Activated CD4-positive, alpha-beta T cell treated with anti-CD3 and anti-CD28 coated beads, Interleukin-2, amount 10 ng/mL, durations not matched to agents 24 days and 14 days (primary cell): ENCODE measurements at places on chromosomes 5 and 9. TPM values are rescaled to one million over a fixed set of nuclear protein-coding genes. Genes with fewer than 3 reads are reported as not detected.

- H3K4me3 ChIP-seq, result no peak overlapping the region
- no peak for DNase-seq
- no peaks in the 10 kb centered on the region for H3K36me3 ChIP-seq
- H3K27me3 ChIP-seq, result no peaks in the 10 kb centered on the region
- H3K4me1 ChIP-seq, result no peaks in the 10 kb centered on the region
These were observed 240.2 kb upstream of the SEMA6A start for GRCh38 chr5:116814626-116815385.

GRCh38 chr9:129236441-129237145 is 58.5 kb upstream of the IER5L start:
- H3K27me3 ChIP-seq, result no peaks in the 10 kb centered on the region
- peak overlapping the region; percentile 79 for H3K4me3 ChIP-seq
- H3K36me3 ChIP-seq, result no peaks in the 10 kb centered on the region

DNA sequence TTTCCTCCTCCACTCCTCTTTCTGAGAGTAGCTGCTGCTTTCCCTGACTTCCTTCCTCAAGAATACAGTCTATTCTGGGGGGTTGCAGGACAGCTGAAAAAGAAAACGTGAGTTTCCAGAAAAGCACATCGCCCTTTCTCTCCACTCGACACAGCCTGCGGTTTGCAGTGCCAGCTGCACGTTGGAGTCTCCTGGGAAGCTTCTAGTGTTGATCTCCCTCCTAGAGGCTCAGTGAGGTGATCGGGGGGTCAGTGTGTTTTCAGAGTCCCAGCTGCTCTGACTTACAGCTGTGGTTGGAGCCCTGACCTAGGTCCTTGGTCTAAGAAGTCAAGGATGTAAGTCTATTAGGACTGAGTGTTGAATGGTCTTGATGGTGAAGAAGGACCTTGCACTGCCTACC is 25.0 kb upstream of the SUSD3 start:
- no peak for DNase-seq
- no peaks in the 10 kb centered on the region for H3K27me3 ChIP-seq
- H3K4me3 ChIP-seq, result no peak overlapping the region

- no peaks in the 10 kb centered on the region for H3K4me1 ChIP-seq
- DNase-seq, result no peak
- H3K27me3 ChIP-seq, result peaks cover 4% of the 10 kb centered on the region
- H3K4me3 ChIP-seq, result no peak overlapping the region
These were observed 15.5 kb downstream of the C5 start for GRCh38 chr9:121034529-121034928.

DNA sequence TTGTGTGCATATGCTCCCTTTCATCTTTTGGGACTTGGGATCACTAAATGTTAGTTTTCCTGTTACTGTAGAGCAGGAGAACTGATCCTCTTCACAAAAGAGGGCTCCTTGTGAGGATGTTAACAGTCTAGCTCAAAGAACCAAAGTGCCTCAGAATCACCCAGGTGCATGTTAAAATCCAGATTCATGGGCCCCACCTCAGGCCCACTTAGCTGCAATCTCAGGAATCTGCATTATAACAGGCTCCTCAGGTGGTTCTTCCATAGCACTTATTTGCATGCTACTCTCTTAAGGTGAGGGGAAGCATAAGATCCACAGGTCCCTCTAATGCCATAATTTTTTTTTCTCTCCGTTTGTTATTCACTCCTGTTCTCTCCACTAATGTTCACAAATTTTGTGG is 14.8 kb upstream of the MEF2C start:
- peaks cover 1% of the 10 kb centered on the region for H3K27me3 ChIP-seq
- no peaks in the 10 kb centered on the region for H3K4me1 ChIP-seq
- no peak for DNase-seq
- H3K36me3 ChIP-seq, result no peaks in the 10 kb centered on the region
- H3K27ac ChIP-seq, result no peak overlapping the region

The CYLC2 gene
- not detected in 2 replicates for total RNA-seq

DNA sequence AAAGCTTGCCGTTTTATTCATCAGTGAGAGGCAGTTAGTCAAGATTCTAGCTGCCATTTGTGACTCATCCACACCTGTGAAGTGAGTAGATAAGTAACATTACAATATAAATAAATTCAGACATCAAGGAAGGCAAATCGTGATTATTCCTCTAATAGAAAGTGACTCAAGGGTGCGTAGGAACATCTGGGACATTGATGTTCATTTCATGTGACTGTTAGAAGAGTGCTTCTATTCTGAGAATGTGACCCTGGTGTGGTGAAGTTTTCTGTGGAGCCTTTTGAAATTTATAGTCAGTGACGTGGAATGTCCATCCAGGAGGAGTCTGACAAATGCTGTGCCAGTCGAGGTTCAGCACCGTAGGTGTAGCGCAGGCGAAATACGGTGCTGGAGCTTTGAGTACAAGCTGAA is 48.4 kb upstream of the FAM240B start:
- H3K27me3 ChIP-seq, result no peaks in the 10 kb centered on the region
- H3K4me1 ChIP-seq, result no peaks in the 10 kb centered on the region
- no peak for DNase-seq
- no peaks in the 10 kb centered on the region for H3K36me3 ChIP-seq
- no peak overlapping the region for H3K27ac ChIP-seq

GRCh38 chr9:94741866-94742265 is 15.4 kb downstream of the AOPEP start:
- DNase-seq, result no peak
- no peaks in the 10 kb centered on the region for H3K4me1 ChIP-seq
- no peak overlapping the region for H3K27ac ChIP-seq
- peaks cover 18% of the 10 kb centered on the region for H3K36me3 ChIP-seq
- no peaks in the 10 kb centered on the region for H3K27me3 ChIP-seq

DNA sequence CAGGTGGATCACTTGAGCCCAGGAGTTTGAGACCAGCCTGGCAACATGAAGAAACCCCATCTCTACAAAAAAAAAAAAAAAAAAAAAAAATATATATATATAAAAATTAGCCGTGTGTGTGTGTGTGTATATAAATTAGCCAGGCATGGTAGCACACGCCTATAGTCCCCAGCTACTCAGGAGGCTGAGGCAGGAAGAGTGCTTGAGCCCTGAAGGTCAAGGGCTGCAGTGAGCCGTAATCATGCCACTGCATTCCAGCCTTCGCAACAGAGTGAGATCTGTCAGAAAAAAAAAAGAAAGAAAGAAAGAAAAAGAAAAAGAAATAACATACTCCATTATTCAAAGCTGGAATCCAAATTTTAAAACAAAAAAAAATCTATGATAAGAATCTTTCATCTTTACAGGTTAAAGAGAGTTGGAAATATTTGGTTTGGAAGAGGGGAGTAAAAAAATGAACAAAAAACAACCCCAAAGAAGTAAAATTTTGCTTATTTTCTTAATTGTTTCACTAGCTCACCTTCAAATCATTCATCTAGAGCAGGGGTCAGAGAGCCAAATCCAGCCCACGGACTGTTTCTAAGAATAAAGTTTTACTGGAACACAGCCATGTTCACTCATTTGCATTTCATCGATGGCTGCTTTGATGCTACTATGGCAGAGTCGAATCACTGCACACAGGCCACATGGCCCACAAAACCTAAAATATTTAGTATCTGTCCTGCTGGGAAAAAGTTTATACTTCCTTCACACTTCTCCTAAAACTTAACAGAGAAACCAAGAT is 109.9 kb downstream of the DROSHA start:
- no peak for DNase-seq
- peaks cover 38% of the 10 kb centered on the region for H3K36me3 ChIP-seq
- no peak overlapping the region for H3K27ac ChIP-seq
- H3K4me3 ChIP-seq, result no peak overlapping the region

DNA sequence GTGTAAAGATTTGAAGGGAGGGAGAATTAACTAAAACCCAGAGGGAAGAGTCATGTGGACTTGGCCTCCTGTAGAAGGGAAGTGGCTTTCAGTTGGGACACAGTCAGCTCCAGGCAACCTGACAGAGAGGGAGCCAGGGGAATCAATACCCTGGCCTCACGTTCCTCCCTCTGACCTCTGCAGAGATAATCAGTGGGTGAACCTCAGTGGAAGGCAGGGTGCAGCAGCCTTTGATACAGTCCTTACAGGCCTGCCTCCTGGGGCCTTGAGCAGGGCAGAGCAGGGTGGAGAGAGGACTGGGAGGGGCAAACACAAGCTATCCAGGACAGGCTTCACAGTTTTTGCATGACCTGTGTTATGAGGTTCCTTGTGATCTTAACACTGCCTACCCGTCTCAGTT is 61.9 kb upstream of the GPBP1 start:
- H3K4me1 ChIP-seq, result peaks cover 7% of the 10 kb centered on the region
- no peaks in the 10 kb centered on the region for H3K27me3 ChIP-seq
- H3K4me3 ChIP-seq, result no peak overlapping the region

DNA sequence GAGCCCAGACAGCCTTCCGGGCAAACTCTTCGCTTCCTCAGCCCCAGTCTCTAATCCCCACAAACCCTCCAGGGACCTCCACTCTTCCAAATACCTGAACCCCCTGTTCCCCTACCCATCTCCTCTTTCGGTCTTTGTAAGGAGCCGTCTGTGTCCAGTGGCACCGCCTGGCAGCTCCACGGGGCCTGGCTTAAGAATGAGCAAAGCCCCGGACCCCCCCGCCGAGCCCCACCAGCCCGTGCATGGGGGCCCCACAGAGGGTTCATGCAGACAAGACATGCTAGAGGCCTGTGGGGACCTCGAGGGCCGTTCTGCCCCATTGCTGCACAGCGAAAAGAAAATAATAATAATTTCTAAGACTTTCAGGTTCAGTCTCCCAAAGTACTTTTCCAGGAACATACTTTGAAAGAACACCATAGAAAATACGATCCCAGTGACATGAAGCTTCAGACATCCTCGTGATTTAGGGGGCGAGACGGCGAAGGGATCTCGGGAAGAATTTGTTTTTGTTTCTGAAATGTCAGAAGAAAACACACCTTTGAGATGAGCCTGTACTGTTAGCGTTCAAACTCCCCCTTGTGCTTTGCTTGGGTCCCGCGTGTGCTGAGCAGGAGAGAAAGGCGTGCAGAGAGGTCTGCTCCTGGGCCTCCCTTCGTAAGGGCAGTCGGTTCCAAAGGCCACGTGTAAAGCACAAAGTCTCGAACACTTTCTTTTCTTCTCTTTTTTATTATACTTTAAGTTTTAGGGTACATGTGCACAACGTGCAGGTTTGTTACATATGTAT is 49.2 kb downstream of the IRX2 start:
- H3K36me3 ChIP-seq, result no peaks in the 10 kb centered on the region
- no peak overlapping the region for H3K4me3 ChIP-seq
- H3K4me1 ChIP-seq, result no peaks in the 10 kb centered on the region
- no peak for DNase-seq
- no peaks in the 10 kb centered on the region for H3K27me3 ChIP-seq

- no peak overlapping the region for H3K27ac ChIP-seq
- no peak for DNase-seq
- no peaks in the 10 kb centered on the region for H3K36me3 ChIP-seq
- H3K4me1 ChIP-seq, result no peaks in the 10 kb centered on the region
- H3K4me3 ChIP-seq, result no peak overlapping the region
- H3K27me3 ChIP-seq, result no peaks in the 10 kb centered on the region
These were observed 268.4 kb downstream of the PLK2 start for GRCh38 chr5:58191443-58191842.

- H3K27me3 ChIP-seq, result peaks cover 4% of the 10 kb centered on the region
- H3K27ac ChIP-seq, result no peak overlapping the region
- no peaks in the 10 kb centered on the region for H3K36me3 ChIP-seq
- DNase-seq, result no peak
- no peak overlapping the region for H3K4me3 ChIP-seq
These were observed 19.5 kb downstream of the THBS4 start for GRCh38 chr5:80054682-80055081.

GRCh38 chr5:118891252-118891651 is 97.1 kb downstream of the DTWD2 start:
- H3K27me3 ChIP-seq, result no peaks in the 10 kb centered on the region
- no peaks in the 10 kb centered on the region for H3K36me3 ChIP-seq
- H3K4me3 ChIP-seq, result no peak overlapping the region
- H3K4me1 ChIP-seq, result no peaks in the 10 kb centered on the region
- no peak for DNase-seq

GRCh38 chr9:128724744-128725211 is 851 bp upstream of the ZDHHC12 start:
- DNase-seq, result peak; percentile 85
- H3K27ac ChIP-seq, result peak overlapping the region; percentile 89
- H3K4me1 ChIP-seq, result peaks cover 37% of the 10 kb centered on the region
- H3K4me3 ChIP-seq, result peak overlapping the region; percentile 99

The NMUR2 gene
- total RNA-seq, result not detected in 2 replicates

DNA sequence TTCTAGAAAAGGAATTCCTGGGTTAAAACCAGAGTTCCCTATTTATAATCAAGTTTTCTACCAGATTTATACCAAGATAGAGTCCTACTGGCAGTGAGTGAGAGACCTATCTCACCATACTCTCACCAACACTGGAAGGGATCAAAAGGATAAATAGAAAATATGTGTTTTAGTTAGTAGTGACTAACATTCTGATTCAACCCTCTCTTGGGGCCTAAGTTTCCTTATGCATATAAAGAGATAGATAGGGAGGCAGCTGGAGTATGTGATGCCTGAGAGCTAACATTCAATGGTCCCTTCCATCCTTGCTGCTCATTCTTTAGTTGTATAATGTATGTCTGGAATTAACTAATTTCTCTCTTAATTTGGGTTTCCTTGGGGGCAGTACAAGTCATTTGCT is 32.0 kb downstream of the CKMT2 start:
- H3K27ac ChIP-seq, result no peak overlapping the region
- peaks cover 11% of the 10 kb centered on the region for H3K36me3 ChIP-seq
- H3K4me1 ChIP-seq, result no peaks in the 10 kb centered on the region
- no peak overlapping the region for H3K4me3 ChIP-seq
- DNase-seq, result no peak
- no peaks in the 10 kb centered on the region for H3K27me3 ChIP-seq

DNA sequence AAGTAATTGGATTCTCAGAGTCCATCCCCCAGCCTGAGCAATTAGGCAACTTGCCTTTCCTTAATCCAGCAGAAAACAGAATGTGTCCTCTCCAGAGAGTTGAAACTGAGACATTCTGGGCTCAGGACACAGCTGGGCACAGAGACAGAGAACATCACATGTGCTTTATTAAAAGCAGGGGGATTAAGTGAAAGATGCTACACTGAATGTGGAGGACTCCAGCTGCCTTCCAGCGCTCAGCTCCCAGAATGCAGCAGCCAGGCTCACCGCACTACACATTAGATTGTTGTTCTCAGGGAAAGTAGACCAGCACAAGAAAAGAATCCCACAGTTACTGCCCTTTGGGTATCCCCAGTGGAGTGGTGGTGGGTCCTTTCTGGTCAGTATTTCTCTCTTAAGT is 141.6 kb upstream of the IL12B start:
- H3K4me3 ChIP-seq, result no peak overlapping the region
- DNase-seq, result no peak
- no peak overlapping the region for H3K27ac ChIP-seq
- peaks cover 44% of the 10 kb centered on the region for H3K27me3 ChIP-seq

The AHRR gene
- 25.8 and 26.0 TPM in 2 replicates for total RNA-seq
